ENCODE measurements at places on chromosomes 11 and 22. TPM values are rescaled to one million over a fixed set of nuclear protein-coding genes. Genes with fewer than 3 reads are reported as not detected.

The DTX4 gene
- polyA plus RNA-seq, result 41.4 TPM

The MRGPRX3 gene
- not detected for polyA plus RNA-seq

The KCTD21 gene
- 8.4 TPM for polyA plus RNA-seq

The SLC5A1 gene
- polyA plus RNA-seq, result 0.60 TPM

Data from adipose tissue (tissue), 3 donors.